ENCODE measurements at places on chromosomes 16 and 17.

- no peak for DNase-seq
These were observed 33.4 kb downstream of the ACSM2A start for GRCh38 chr16:20484726-20485125.

DNA sequence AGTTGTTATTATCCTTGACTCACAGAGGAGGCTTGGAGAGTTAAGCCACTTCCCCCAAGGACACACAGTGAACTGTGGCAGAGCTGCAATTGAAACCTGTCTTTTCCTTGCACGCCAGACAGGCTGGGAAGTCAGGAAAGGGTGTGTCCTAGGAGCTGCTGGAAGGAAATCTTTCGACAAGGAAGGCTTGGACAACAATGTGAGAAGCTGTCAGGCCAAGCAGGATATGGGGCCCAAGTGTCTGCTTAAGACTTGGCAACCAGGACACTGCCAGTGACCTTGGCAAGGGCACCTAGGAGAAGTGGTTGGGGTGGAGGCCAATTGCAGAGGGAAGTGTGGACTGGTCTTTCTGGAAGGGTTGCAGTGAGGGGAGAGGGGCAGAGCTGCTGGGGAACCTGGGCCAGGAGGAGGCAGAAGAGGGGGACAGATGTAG is 2.1 kb upstream of the CAMKK1 start:
- DNase-seq = no peak

DNA sequence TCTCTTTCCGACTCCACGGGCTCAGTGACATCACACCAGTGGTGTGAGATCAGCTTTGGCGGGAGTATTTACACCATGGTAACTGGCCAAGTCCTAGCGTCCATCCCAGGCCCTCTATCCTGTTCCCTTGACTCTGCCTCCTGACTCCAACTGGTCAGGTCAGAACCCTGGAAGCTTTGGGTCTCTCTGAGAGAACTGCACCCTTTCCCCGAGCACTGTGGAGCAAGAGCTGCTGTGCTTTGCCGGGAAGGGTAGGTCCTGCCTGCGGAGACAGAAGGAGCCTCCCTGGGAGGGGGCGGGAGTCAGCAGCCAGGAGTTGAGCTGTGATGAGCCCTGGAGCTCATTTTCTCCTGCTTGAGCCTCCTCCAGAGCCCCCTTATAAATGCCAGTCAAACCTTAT is 212.1 kb upstream of the TNRC6C start:
- no peak for DNase-seq

- no peak for DNase-seq
These were observed 58.2 kb downstream of the IGF2BP1 start for GRCh38 chr17:49055181-49055927.

- no peak for DNase-seq
These were observed 12.9 kb downstream of the UBALD1 start for GRCh38 chr16:4601864-4602186.

DNA sequence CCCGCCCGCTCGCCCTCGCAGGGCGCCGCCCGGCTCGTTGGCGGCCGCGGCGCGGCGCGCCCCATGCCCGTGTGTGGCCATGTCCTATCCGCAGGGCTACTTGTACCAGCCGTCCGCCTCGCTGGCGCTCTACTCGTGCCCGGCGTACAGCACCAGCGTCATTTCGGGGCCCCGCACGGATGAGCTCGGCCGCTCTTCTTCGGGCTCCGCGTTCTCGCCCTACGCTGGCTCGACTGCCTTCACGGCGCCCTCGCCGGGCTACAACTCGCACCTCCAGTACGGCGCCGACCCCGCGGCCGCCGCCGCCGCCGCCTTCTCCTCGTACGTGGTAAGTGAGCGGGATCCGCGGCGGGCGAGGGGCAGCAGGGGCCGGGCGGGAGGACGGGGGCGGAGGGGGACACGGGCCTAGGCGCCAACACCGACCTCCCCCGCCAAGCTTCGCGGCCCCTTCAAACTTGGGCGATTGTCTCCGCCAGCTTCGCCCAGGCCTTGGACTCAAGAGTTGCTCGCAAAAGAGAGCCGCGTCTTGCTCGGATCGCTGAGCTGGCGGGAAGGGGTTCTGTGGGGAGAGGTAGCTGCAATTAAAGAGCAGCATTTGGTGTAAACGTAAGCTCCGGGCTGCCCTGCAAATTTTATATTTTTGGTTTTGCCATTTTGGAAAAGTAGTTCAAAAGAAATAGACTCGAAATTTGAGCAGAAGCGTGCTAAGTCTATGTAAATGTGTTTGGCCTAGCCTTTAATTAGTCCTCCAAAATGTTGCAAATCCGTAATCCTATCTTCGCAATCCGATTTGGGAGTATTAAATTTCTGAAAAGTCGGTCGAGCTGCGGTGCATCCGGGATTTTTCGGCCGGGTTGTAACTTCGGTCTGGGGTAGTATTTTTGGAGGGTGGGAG is 702 bp downstream of the IRX5 start:
- DNase-seq = no peak

DNA sequence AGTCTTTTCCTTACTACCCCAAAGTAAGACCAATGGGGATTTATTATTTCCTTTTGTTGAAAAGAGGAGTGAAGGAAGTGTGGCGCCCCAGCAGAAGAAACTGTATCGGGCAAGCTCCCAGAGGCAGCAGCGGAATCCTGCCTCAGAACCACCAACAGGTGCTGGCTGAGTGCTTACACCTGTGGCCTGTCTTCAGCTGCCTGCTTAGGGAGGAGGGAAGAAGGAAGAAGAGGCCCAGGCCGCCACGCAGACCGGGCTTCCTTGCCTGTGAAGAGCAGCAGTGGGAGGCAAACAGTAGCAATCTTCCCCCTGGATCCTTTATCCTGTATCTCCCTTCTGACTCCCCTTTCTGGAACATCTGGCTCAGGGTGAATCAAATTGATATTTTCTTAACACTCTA is 134.7 kb downstream of the AATF start:
- no peak for DNase-seq

- no peak for DNase-seq
These were observed 84.6 kb upstream of the ERCC4 start for GRCh38 chr16:13835387-13835786.

- no peak for DNase-seq
These were observed 1.5 kb downstream of the PDF start for GRCh38 chr16:69328854-69329316.

DNA sequence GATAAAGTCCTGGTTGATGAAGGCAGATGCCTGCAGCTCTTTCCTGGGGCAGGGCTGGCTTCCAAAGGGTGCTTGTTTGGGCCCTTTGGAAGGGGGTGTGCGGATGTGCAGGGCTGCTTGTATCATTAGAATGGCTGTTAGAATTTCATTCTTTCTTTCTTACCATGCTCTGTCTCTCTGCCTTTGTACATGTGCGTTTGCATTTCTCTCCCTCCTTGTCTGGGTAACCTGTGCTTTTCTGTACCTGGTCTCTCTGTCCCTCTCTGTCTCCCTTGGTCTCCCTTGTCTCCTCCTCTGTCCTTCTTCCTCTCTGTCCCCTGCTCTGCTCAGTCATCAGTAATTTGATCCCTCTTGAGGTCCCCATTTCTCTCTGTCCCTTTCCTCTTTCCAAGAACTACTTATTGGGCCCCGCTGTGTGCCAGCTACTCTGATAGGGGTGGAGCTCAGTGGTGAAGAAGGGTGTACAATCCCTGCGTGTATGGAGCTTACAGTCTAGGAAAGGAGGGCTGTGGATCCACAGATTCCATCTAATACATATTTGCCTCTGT is 69.3 kb downstream of the PLCG2 start:
- DNase-seq = no peak

DNA sequence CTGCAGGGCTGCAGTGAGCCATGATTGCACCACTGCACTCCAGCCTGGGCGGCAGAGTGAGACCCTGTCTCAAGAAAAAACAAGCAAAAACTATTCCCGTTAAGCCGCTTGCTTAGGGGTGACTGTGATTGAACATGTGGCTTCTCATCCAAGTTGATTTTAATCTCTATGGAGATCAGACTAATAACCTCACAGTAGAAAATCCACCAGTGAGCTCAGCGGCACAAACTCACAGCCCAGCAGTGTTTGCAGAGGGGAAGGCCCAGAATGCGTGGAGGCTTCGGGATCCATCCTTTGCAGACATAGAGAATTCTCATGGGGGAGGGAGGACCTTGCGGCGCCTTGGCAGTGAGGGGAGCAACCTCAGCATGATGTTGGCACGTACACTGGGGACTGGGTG is 7.4 kb downstream of the BANP start:
- DNase-seq = no peak

GRCh38 chr17:48530887-48531272 is at the start of gene HOXB1:
Gene HOXB1 (minus strand): TSS chr17:48531011. CDS start chr17:48530904, 107 bp downstream.
- DNase-seq = no peak

DNA sequence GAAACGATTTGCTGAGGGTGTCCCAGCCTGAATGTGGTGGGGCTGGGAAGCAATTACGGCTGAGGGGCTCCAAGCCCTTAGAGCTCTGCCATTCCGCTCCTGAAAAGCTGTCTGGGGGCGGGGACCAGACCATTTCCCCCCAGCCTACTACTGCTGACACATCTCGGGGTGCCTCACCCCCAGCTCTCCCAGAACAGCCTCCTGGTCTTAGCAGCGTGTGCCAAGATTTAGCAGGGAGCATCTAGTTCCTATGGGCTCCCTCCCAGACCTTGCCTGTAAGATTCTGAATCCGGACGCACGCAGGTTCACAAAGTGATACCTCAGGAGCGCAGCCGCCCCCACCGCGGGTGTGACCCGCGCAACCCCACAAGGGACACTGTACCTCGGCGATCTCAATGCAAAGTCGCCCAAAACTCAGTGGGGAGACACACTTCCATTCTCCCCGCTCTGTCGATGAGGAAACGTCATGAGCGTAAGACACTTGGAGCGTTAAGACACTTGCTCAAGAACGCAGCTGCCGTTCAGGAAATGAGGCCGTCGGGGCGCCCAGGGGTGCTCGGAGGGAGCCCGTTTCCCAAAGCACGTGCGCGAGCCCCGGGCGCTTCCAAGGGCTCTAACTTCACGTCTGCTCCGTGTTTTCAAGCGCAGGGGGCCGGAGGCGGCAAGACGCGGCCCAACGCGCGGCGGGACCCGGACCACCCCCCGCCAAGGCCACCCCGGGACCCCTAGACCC is 629 bp downstream of the GEMIN4 start:
- DNase-seq = peak; percentile 27

DNA sequence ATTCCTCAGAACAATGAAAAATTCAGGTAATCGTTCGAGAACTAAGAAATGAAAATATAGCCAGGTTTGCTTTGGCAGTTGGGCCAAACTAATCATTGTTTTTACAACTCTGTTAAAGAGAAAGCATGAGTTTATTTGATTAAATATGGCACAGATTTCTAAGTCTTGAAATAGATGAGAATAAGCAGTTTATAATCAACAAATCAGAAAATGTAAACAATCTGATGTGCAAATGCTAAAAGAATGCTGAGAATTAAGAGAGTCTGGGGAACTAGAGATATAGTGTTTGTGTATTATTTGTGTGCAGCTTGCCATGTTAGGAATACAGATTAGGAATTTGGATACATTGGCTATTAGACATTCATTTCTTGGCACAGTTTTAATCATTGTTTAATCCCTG is 212.5 kb downstream of the TANC2 start:
- no peak for DNase-seq

- no peak for DNase-seq
These were observed 143.8 kb upstream of the PLCG2 start for GRCh38 chr16:81635063-81635937.

DNA sequence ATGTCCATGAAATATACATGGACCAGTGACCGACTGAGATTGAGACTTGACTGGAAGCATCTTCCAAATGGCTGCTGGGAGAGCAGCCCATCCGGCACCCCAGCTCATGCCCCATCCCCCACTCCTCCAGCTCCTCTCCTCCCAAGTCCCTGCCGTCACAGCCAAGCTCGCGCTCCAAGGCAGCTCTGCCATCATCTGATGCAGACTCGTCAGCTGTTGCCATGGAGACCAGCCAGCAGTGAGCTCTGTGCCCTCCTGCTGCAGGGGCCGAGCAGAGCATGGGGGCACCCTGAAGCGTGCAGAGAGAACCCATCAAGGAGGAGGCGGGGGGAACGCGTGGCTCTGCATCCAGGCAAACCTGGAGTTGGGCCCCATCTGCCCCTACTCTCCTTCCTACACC is 74.5 kb upstream of the TNRC6C start:
- DNase-seq = no peak

DNA sequence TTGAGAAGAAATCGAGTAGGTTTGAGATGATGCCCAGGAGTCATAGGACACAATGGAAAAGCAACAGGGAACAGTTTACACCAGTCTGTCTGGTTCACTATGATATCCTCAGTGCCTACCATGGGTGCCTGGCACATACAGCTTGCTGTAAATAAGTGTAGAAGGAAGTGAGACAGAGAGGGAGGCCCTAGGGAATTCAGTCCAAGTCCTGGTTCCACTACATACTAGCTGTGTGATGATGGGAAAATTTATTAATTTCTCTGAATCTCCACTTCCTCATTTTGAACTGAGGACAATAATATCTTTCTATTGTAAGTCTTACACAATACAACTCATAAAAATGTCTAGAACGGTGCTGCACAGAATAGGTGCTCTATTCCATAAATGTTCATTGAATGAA is 53.3 kb upstream of the LYRM9 start:
- no peak for DNase-seq

Measured in stimulated activated CD8-positive, alpha-beta memory T cell treated with anti-CD3 and anti-CD28 coated beads, Interleukin-4, amount 100 ng/mL, for 24 hours (primary cell).